Omental fat pad (tissue), 4 donors: ENCODE measurements at places on chromosomes 12 and 14.

GRCh38 chr14:44030831-44031383, 476.2 kb downstream of the FSCB start:
- no peak for DNase-seq

DNA sequence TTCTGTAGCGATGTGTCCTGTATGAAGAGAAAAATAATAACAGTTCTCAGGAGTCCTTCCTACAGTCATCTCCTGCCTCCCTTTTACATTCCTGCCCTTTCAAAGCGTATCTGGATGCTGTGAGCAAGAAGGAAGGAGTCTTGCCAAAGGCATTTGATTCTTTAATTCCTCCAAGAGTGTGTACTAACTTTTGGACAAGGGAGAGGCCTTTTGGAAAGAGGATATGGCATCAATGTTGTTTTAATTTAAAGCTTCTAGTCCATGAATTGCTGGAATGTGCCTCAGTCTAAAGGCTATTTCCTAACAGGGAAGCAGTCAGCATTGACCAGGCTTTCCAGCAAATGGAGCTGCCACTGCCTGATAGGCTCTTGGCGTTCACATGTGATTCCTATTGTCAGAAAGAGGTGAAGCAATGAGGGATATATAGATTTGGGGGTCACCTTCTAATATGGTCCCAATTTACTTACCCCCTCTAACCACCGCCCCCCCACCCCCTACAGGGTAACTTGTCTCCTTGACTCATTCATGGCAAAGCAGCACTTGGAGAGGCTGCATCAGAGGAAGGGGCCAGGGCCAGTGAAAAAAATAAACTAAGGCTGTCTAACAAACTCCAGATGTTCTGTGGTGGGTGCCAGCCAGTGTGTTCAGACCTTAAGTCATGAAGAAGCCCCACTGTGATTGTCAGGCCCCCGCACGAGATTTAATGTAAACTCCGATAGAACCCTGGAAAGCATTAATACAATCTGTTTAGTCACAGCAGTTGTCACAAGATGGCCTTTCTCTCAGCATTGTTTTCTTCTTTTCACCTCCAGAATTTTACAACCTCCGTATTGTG, 220.3 kb downstream of the FBXL14 start:
- DNase-seq: no peak

DNA sequence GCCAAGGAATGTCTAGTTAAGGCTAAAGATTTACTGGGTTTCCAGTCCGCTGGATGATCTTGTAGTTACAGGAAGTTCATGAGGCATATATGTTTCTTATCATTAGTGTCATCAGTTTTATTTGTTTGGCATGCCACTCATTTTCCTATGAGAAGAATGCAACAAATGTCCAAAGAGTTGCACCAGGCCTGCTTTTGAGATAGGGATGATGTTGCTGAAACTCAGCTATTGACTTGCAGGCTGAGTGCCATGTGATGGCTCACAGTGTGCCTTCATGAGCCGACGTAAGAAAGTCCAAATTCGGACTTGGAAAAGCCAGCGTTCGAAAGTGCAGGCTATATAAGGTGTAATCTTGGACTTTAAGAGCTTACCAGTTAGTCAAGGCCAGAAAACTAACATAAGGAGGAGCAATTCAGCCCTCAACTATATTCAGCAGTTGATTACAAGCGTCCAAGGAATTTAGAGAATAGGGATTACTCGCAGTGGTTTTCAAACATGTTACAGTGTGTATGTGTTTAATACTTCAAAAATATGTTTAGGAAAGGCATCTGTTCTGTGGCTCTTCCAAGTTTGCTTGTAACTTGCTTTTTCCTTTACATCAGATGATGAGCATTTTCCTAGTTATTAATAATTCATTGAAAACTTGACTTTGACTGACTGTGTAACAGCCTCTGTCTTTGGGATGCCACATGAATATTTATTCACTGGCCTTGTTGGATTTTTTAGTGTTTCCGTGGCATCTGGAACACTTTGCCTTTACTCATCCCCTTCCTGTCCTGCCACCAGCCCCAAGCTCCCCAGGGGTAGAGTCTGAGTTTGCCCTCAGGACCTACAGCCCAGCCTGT, 101.3 kb downstream of the LGMN start:
- no peak for DNase-seq

DNA sequence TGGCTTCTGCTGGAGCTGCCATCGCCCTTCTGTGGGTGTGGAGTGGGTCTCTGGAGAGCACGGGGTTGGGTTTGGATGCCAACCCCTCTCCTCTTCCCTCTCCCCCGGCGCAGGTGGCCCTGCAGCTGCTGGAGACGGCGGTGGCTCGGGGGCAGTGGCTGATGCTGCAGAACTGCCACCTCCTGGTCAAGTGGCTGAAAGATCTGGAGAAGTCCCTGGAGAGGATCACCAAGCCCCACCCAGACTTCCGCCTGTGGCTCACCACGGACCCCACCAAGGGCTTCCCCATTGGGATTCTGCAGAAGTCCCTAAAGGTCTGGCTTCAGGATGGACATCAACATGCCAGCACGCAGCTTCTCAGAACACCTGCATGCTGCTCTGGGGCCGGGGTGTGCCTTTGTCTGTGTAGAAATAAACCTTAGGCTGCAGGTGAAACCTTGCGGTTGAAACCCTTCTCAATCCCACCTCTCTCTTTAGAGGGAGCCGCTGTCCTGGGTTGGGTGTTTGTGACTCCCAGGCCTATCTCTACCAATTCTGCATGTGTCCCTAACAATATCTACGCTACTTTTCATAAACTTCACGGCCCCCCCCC, 44.3 kb downstream of the CCDC92 start:
- no peak for DNase-seq

GRCh38 chr12:42607584-42608058, 18.1 kb upstream of the PRICKLE1 start:
- no peak for DNase-seq

DNA sequence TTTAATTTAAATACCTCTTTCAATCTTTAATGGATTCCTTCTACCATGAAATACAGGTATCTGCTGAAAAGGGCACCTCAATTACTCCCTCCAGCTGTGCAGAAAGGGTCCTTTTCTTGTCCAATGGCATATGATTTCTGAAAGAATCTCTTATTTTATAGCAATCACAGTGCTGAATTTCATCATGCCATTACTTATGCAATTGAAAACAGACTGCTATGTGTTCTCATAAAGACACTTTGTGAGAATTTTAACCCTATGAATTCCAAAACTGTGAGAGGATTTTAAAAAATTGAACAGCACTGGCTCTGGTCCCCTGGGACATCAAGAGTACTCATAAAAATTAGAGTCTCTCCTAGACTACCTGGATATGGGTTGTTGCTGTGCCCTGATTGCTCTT, 45.9 kb upstream of the CNOT2 start:
- no peak for DNase-seq

DNA sequence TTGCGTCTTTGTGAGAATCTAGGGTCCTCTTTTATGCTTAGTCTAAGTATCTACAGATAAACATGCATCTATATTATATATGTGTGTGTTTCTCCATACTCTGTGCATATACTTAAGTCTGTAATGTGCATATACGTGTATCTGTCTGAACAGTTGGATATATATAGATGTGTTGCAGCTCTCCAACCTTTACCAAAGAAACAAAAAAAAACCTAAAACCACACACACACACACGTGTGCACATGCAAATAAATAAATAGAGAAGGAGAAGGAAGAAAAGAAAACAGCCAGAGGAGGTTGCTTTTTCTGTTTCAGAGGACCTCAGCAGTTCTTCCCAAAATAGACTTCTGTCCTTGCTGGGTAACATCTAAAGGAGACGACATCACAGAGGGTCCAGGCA, 244.9 kb downstream of the CACNA1C start:
- no peak for DNase-seq

DNA sequence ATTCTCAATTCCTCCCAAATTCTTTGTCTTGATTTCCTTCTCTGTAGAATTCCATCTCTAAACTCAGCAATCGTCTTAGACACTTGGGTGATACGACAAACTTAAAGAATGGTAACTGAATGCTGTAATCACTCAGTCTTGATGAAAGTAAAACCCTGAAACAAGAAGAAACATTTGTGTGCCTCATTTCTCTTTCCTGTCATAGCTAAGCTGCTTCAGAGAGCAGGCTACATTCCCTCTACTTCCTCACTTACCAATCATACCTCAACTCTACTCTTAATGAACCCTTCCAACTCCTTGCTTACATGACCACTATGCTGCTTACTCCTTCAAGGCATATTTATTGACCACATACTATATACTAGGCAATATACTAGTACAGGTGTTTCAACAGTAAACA, 8.3 kb downstream of the MAP4K5 start:
- DNase-seq: no peak

GRCh38 chr12:32390572-32391219, 8.7 kb upstream of the FGD4 start:
- DNase-seq: no peak

- peak; percentile 66 for DNase-seq
Measured at GRCh38 chr12:49644620-49644994, 21.2 kb downstream of the PRPF40B start.

DNA sequence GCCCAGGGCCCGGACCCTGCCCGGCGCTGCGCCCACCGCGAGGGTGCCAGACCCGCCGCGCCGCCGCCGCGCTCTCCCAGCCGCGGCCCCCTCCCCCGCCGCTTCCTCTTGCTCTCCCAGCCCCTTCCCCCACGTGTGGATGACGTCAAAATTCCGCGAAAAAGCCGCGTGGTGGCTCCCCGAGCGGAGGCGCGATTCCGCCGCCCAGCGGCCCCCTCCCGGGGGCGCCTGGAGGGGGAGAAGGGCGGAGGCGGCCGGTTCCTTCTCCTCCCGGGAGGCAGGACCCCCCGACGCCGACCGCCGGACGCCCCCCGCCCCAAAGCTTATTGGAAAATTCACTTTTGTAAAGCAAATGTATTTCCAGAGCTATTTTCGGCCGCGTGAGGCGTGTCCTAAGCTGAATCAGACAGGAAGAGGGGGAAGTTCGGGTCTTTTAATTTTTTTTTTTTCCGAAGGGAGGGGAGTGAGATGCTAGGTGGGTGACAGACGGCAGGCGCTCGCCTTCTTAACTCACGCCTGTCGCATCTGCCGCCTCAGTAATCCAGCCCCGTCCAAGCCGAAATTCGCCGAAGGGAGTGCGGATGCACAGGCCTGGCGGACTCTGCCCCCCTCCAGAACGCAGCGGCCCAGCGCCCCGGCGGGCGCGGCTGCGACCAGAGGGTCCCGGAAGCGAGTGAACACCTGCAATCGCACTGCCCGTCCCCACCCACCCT, 4.1 kb upstream of the CCND2 start:
- peak; percentile 81 for DNase-seq

DNA sequence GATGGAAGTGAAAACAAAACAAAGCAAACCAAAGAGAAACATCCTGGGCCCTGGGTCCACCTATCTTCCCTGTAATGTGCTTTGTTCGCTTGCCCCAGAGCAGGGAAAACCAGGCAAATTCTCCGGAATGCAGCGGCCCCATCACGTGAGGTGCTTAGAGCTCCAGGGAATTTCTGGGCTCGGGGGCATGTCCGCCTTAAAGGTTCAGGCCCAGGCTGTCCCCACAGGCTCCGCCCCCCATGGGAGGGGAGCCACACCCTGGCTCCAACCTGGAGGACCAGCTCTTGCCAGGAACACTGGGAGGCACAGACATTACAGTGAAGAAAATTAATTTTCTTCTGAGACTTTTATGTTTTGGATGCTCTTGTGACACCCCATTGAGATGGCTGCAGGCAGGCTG, 69.9 kb downstream of the RBM19 start:
- no peak for DNase-seq

GRCh38 chr12:3249081-3249800, 172.1 kb downstream of the TSPAN9 start:
- no peak for DNase-seq

DNA sequence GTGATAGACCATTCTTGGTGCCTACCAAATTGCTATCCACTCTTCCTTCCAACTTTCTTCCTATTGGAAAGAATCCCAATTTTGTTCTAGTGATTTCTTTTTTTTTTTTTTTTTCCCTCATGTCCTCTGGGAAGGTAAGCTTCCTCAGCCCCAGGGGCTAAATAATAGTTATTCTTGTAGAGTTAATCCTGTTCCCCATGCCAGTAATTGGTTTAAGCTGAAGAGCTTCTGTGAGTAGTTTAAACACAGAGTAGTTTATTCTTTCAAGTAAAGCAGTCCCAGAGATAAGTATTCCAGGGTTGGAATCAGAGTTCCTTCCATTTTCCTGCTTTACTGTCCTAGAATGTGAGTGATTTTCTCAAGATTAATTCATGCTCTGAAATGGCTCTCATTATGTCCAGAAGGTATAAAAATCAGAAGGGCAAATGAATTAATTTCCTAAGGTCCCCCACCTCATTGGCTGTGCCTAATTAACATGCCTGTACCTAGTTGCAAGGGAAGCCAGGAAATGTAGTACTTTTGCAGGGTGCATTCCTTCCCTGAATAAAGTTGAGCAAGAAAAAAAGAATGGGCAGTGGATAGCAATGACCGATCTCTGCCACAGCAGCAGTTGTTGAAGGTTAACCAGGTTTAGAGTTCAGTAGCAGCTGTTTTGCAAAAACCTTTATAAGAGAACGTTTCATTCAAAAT, 97.8 kb downstream of the PLEKHA5 start:
- DNase-seq: no peak

GRCh38 chr12:72197790-72198189, 74.4 kb upstream of the TRHDE start:
- DNase-seq: no peak

DNA sequence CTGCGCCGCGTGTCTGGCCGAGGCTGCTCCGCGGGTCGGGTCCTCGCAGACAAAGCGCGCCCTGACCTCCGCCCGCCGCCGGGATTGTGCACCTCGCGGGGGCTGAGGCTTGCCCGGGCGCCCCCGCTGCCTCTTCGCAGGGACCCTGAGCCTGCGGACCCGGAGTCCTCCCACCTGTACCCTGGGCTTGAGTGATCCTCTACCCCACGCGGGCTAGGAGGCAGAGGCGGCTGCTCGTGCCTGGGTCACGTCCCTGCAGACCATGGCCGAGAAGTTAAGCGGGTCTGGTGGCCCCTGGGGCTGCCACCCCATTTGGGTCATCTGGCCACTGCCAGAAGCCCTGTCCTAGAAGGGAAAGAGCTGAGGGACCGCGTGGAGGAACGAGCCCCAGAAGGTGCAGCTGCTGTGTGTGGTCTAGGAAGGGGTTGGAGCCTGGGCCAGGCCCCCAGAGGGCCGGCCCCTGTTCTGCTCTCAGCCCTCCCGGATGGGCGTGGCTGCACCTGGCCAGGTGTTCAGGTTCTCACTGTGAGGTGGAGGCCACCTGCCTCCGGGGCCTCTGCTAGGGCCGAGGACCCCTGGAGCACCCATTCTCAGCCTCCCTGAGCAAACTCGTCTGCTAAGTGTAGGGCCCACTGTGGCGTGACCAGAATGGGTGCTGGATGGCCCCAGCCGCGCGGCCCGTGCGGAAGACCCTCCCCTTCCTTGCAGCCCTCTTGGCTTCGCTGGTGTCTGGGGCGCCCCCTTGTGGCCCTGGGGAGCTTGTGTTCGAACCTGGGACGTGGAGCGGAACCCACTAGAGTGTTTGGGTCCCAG, 49.6 kb downstream of the LRCOL1 start:
- no peak for DNase-seq

- DNase-seq: no peak
Measured at GRCh38 chr12:11834931-11835330, 185.5 kb downstream of the ETV6 start.

- DNase-seq: no peak
Measured at GRCh38 chr14:68361231-68361630, 431.6 kb downstream of the ZFP36L1 start.

GRCh38 chr14:92635031-92635430, 113.4 kb downstream of the LGMN start:
- DNase-seq: no peak
